ENCODE measurements at places on chromosomes 7 and 10. TPM values are rescaled to one million over a fixed set of nuclear protein-coding genes. Genes with fewer than 3 reads are reported as not detected.

Gene HHEX
- 2.1 TPM for total RNA-seq

Gene SPAM1
- not detected for total RNA-seq

Gene TMEM213
- total RNA-seq: not detected

Gene SPDYE18
- not detected for total RNA-seq

Gene MBL2
- not detected for total RNA-seq

DNA sequence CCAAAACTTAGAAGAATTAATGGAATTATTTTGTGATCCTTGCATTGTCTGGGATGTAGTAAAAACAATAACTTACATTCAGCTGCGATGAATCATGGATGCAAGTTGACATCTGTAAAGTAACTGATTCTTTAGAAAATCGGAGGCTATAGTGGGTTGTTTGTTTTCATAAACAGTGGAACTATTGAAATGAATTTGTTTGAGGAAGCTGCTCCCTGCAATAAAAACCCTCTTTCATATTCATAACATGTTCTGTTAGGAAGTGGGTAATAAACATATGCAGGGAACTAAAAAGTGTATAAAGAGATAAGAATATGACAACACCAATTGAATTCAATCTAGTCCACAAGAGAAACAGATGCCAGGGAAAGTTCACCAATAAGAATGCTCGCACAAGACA, 53.6 kb downstream of the AGMO start:
- H3K4me3 ChIP-seq: no peak overlapping the region
- no peak for DNase-seq
- peaks cover 3% of the 10 kb centered on the region for H3K4me1 ChIP-seq
- no peaks in the 10 kb centered on the region for H3K27me3 ChIP-seq

DNA sequence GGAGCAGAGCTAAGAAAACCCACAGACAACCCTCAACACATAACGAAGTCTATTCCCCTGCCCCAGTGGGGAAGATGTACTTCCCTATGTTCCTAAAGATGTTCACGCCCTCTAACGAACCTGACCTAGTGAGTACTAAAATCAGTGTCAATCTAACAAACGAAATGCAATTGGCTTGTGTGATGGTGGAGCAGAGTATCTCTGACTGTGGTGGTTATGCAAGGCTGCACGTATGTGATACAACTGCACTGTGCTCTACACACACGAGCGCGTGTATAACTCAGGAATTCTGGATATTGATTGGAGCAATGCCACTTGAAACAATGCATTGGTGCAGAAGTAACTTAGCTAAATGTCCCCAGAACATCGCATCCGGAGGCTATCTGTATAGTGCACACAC, 1.3 kb downstream of the ANKRD16 start:
- peak overlapping the region; percentile 85 for H3K4me3 ChIP-seq
- H3K4me1 ChIP-seq: peaks cover 14% of the 10 kb centered on the region
- no peaks in the 10 kb centered on the region for H3K36me3 ChIP-seq
- no peak overlapping the region for H3K27ac ChIP-seq
- no peak for DNase-seq

- DNase-seq: no peak
- H3K4me1 ChIP-seq: no peaks in the 10 kb centered on the region
- H3K27ac ChIP-seq: no peak overlapping the region
- H3K27me3 ChIP-seq: no peaks in the 10 kb centered on the region
- no peaks in the 10 kb centered on the region for H3K36me3 ChIP-seq
- no peak overlapping the region for H3K4me3 ChIP-seq
These were observed 61.5 kb downstream of the CPVL start for GRCh38 chr7:29084832-29085231.

DNA sequence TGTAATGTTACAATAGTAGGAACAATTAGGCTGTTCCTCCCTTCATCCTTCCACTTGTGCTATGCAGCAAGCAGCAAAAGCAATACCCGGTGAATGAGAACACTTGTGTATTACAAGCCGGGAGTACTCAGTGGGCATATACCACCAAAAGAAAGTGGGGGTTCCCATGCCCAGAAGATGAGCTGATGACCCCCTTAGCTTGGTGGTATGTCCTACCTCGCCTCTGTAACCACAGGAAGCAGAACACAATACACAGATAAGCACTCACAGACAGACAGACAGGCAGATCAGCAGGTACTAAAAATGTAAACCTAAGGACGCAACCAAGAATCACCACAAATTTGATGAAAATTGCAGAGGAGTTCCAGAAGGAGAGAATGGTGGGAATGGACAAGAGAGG, 15.5 kb upstream of the KIF20B start:
- no peaks in the 10 kb centered on the region for H3K4me1 ChIP-seq
- DNase-seq: no peak
- H3K27ac ChIP-seq: no peak overlapping the region
- H3K36me3 ChIP-seq: no peaks in the 10 kb centered on the region
- H3K4me3 ChIP-seq: no peak overlapping the region
- no peaks in the 10 kb centered on the region for H3K27me3 ChIP-seq

DNA sequence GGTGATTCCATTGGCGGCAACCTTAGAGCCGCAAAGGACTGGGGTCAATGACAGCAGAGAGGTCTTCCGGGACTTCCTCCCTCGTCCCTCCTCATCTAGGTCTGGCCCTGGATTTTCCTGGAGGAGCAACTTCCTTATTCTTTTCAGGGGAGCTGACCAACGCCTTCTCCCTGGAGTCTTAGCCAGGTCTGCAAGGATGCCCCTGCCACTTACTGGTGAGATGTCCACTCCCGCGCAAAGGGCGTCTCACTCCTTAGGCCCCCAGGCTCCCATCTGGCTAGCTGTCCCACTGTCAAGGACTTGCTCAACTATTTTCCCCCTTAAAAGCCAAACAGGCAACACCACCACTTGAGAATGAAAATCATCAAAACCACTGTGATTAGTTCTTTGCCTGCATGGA, 42.0 kb upstream of the NMT2 start:
- H3K4me1 ChIP-seq: peaks cover 2% of the 10 kb centered on the region
- no peaks in the 10 kb centered on the region for H3K27me3 ChIP-seq
- no peaks in the 10 kb centered on the region for H3K36me3 ChIP-seq

GRCh38 chr10:86729677-86730076, 26.7 kb upstream of the BMPR1A start:
- H3K4me1 ChIP-seq: peaks cover 8% of the 10 kb centered on the region
- no peak overlapping the region for H3K27ac ChIP-seq
- H3K4me3 ChIP-seq: no peak overlapping the region
- H3K36me3 ChIP-seq: no peaks in the 10 kb centered on the region
- no peak for DNase-seq

DNA sequence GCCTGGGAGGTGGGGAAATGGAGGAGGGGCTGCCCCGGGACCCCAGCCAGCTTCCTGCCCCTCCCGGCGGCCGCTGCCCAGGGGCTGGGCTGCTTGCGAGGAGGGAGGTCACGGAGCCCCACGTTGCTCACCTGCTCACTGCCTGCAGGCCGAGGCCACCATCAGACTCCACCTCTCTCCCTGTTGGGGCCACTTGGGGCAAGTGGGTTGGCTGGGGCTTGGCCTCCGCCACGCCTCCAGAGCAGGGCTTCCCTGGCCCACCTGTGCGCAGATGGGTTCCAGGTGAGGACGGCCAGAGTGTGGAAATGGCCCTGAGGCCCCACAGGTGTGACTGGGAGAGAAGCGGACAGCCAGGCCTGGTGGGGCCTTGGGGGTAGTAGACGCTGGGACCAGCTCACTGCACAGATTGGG, 82.8 kb upstream of the DIP2C start:
- no peak for DNase-seq
- no peak overlapping the region for H3K4me3 ChIP-seq
- H3K27ac ChIP-seq: no peak overlapping the region
- H3K27me3 ChIP-seq: no peaks in the 10 kb centered on the region
- no peaks in the 10 kb centered on the region for H3K36me3 ChIP-seq

GRCh38 chr10:73182568-73182967, 14.6 kb downstream of the FAM149B1 start:
- no peaks in the 10 kb centered on the region for H3K36me3 ChIP-seq
- DNase-seq: no peak
- no peak overlapping the region for H3K27ac ChIP-seq
- no peak overlapping the region for H3K4me3 ChIP-seq

- H3K27me3 ChIP-seq: no peaks in the 10 kb centered on the region
- no peak for DNase-seq
- H3K27ac ChIP-seq: no peak overlapping the region
- H3K4me1 ChIP-seq: no peaks in the 10 kb centered on the region
These were observed 81.1 kb downstream of the BMPER start for GRCh38 chr7:33986451-33986850.

DNA sequence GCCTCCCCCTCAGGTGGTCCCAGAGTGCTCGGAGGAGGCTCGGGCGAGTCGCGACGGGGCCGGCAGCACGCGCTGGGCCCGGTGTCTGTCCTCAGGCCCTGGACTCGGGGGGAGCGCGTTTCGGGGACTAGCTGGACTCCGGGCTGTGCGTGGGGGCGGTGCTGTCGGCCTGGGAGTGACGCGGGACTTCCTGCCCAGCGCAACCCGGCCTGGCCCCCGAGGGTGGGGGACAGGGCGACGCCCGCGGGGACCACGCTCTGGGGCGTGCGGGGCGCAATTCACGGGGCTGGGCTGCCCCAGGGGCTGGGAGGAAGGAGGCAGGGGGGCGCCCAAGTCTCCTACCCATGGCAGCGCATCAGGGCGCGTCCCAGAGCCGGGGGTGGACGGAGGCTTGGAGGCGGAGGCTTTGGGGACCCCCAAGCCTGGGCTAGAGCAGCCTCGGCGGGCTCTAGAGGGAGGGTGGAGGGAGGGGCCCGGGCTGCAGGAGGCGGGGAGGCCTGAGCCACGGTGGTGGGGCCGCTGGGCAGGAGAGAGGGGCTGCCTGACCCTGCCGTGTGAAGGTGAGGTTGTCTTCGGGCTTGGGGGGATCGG, 2.3 kb upstream of the VENTX start:
- H3K27me3 ChIP-seq: peaks cover 7% of the 10 kb centered on the region
- no peak overlapping the region for H3K4me3 ChIP-seq
- H3K27ac ChIP-seq: no peak overlapping the region
- H3K36me3 ChIP-seq: no peaks in the 10 kb centered on the region

DNA sequence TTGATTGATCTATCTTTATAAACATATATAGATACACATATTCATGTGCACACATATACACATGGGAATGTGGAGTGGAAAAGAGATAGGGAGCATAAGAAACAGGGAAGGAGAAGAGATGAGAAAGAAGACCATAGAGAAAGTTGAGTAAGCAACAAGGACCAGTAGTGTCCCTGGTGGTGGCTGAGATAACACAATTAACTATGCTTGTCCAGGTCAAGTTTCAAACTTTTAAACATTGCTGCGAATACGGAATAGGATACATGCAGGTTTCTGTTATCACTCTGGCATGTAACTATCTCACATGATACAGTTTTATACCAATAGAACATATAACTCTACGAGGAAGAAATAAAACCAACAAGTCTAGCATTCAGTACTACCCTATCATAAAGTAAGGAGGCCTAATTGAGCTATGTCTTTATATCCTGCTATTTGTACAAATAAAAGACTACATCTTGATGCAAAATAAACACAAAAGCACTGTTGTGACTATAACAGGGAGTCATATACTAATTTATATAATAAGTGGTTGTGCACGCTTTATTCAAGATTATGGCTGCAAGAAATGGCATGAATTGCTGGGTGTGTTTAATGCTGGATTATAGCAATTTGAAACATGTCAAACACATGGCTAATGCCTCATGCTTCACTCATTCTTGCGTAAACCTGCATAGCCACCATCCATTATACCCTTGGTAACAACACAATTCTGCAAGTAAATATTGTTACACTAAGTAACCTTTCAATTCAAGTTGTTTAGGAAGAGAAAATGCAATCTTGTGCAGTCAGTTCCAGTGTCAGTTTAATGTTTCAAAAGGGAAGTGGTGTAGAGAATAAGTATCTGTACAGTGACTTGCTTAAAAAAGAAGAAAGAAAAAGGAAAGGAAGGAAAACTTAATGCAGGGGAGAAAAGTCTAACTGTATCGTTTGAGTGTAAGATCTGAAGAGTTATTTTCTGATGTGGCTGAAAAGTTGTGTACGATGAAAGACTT, 8.2 kb downstream of the FOXP2 start:
- DNase-seq: no peak
- H3K4me3 ChIP-seq: no peak overlapping the region
- H3K27me3 ChIP-seq: no peaks in the 10 kb centered on the region
- H3K36me3 ChIP-seq: no peaks in the 10 kb centered on the region
- H3K4me1 ChIP-seq: no peaks in the 10 kb centered on the region

DNA sequence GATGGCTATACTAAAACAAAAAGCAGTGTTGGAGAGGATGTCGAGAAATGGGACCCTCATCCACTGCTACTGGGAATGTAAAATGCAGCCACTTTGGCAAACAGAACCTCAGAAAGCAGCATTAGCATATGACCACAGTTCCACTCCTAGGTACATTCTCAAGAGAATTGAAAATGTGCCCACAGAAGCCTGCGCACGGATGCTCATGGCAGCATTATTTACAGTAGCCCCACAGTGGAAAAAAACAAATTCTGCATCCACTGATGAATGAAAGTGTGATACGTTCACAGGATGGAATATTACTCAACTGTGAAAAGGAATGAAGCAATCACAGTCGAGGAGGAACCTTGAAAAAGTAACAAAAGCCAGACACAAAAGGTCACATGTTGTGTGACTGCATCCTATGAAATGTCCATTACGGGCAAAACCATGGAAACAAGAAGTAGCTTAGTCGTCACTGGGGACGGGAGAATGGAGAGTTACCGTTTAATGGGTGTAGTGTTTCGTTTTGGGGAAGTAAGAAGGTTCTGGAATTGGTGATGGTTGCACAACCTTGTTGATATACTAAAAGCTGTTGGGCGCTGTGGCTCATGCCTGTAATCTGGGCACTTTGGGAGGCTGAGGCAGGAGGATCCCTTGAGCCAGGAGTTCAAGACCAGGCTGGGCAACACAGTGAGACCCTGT, 2.5 kb upstream of the UPK3B start:
- no peaks in the 10 kb centered on the region for H3K27me3 ChIP-seq
- H3K36me3 ChIP-seq: no peaks in the 10 kb centered on the region
- no peak for DNase-seq
- no peak overlapping the region for H3K27ac ChIP-seq
- H3K4me3 ChIP-seq: no peak overlapping the region
- peaks cover under 1% of the 10 kb centered on the region for H3K4me1 ChIP-seq

DNA sequence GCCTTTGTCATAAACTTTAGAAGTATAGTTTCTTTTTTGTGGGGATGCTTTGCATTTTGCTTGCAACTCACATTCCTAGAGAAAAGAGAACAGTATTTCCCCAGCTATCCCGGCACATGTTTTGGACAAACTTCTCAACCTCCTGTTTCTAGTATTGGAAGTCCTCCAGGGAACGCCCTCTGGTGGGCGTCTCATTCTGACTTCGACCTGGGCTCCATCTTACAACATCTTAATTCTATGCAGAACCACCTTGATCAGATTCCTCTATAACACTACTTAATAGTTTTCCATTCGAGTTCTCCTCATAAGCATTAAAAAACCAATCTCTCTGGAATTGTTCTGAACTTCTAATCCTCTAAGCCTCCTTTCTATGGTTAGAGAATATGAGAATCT, 139.5 kb upstream of the FZD8 start:
- H3K27ac ChIP-seq: no peak overlapping the region
- H3K36me3 ChIP-seq: no peaks in the 10 kb centered on the region
- H3K4me1 ChIP-seq: no peaks in the 10 kb centered on the region
- no peak for DNase-seq

DNA sequence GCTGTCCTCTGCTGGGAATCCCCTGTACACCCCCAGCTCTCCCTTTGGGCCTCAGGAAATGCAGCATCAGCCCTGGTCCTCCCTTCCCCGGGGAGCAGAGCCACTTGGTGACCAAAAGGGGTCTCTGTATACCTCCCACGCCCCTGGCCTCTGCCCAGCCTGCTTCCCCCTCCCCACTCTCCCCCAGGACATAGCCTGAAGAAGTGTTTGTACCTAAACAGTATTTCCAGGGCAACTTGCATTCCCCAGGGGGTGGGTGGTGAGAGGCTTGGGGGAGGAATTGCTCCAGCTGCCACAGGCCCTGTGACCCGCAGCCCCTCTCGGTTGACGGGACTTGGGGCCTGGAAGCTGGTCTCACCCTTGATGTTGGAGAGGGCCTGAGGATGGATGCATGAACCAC, 39.3 kb downstream of the TMEM270 start:
- H3K27me3 ChIP-seq: no peaks in the 10 kb centered on the region
- no peaks in the 10 kb centered on the region for H3K4me1 ChIP-seq
- no peak overlapping the region for H3K4me3 ChIP-seq
- no peak for DNase-seq
